ENCODE measurements at places on chromosomes 3 and 15.

- no peak for DNase-seq
Observed at GRCh38 chr3:76311941-76312340, 526.6 kb upstream of the ZNF717 start.

DNA sequence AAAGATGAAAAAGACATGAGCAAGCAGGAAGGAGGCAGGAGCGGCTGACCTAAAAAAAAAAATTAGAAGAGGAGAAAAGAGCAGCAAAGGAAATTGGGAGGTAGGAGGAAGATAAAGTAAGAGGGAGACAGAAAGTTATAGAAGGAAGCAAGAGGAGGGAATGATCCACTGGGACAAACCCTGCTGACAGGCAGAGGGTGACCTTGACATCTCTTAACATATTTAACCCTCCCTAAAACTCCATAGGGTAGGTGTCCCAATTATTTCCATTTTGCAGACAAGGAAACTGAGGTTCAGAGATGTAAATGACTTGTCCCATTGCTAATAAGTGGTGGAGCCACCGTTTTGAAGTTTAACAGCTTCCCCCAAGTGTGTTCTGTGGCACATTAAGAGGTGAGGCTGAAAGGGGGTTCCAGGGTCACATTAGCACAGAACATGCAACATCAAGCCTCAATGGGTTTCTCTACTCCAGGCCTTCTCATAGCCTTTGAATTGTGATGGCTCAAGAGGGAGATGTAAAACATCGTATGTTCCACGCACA lies 37.4 kb upstream of the PRICKLE2 start:
- no peak for DNase-seq

DNA sequence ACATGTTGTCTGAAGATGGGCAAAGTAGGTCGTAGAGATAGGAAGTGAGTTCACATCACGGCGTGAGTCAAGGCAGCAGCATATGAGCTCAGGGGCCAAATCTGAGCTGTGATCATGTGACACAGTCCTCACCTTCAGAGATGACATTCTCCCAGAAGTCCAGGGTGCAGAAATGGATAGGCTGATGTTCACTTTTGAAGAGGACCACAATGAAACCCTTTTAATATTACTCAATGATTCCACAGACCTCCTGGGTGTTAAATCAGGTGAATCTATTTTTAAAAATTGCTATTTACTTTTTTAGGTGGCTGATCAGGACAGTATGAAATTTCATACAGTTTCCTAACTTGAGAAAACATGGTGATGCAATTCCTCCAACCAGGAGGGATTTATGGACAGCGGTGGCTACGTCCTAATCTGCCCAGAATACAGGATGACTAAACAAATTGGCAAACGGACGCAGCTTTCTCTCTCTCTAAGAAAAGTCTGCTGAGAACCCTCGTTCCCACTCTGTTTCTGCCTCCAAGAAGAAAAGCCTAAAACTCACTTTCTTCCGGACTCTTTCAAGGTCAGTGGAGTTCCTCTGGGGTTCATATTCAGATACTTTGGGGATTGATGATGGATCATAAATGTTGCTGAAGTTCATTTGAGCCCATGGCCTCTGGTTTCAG lies 34.4 kb downstream of the B3GNT5 start:
- DNase-seq: no peak

GRCh38 chr3:194867270-194867983 lies 181.7 kb downstream of the FAM43A start:
- peak; percentile 22 for DNase-seq

DNA sequence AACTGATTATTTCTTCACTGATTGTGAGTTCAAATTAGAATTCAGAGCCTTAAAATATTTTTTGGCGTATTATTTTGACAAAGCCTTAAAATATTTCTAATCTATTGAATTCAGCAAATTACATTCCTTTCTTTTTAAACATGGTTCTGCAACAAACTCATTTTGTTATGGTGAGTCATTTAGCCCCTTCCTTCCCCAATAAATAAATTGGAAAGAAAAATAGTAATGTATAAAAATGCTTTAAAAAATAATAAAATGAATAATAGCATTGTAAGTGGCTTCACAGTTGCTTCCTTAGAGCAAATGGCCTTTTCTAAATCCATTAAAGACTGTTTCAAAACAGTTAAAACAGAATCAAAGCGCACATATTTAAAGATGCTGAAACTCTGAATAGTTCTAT lies 12.1 kb downstream of the CSNK1G1 start:
- no peak for DNase-seq
